ENCODE measurements at places on chromosomes 5 and 9.

DNA sequence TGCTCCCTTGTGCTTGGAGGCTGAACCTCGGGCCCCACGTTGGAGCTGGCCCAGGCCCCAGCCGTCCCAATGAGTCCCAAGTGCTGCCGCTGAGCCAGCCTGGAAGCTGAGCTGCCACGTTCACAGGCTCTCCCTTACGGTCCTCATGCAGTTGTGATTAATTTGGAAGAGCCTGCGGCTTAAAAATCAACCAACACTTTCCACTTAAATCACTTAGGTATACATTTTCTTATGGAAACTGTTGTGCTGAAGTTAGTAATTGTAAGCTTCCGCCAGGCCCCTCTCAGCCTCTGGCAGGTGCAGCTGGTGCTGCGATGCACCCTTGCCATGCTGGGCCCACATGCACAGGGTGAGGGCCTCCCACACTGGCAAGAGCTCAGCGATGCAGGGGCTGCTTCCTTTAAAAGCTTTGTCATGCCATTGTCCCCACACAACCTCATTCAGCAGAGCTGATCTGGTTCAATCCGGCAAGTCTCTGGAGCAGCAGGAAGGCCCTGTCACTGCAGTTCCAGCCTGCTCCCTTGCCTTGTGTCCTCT, 61.0 kb downstream of the IPPK start:
- no peak for DNase-seq

DNA sequence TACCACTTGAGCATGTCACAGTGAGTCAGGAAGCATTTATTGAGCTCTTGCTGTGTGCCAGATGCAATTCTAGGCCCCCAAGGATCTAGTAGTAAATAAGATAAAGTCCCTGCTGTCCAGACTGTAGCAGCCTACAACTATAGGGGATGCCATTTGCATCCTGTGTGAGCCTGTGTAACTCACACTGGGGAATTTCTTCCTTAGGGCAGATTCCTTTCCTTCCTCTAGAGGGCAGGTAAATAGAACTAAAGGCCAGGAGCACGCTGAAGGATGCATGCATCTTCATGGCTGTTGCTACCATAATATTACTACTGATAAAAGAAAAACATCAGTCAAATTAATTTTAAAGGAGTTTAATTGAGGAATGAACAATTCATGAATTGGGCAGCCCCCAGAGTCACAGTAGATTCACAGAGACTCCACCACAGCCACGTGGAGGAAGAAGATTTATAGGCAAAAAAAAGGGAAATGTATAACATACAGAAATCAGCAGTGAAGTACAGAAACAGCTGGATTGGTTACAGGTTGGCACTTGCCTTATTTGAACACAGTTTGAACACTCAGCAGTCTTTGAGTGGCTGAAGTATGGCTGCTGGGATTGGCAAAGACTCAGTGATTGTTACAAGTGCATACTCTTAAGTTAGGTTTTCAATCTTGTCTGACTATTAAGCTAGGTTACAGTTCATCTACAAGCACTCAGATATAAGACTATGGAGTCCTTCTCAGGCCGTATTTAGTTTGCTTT, 98.9 kb downstream of the ACTL7B start:
- no peak for DNase-seq

DNA sequence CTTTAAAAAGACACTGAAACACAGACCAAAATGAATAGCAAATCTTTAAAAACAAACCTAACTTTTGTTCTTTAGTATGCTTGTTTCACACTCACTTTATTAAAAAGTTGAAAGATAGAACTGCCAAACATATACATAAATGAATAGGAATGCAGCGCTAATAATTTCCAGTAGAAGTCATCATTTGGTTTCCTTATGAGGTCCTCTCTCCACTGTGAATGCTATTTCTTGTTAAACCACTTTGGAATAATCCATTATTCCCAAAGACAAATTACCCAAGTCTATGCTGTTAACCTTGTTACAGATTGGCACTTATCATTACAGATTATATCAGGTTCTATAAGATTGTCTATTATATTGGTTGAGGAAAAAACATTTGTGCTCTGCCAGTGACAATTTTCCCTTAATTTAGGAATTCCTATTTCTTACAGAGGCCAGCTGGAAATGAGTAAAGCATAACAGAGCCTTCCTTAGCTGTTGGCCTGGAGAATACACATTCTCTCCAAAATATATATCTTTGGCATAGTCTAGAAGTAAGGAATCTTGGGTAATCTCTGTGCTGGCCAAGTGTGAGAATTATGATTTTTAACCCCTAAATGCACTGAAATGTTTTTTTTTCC, 29.3 kb upstream of the MINAR2 start:
- no peak for DNase-seq

GRCh38 chr9:69204849-69205248, 30.8 kb downstream of the TJP2 start:
- DNase-seq: no peak

DNA sequence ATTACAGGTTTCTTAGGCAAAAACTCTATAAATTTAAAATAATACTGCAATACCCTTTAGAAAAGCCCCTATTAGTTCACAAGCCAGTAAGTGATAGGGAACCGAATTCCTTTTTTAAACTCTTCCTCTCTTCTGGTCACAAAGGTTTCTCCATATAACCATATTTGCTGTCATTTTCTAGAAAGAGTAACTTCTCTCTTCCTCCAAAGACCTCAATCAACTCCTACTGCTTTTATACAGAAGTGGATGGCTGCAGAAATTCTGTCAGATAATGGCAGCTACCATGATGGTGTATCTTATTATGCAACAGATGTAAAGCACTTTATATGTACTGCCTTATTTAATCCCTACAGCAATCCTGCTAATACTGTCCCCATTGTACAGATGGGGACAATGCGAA, 6.2 kb downstream of the TUT7 start:
- no peak for DNase-seq

DNA sequence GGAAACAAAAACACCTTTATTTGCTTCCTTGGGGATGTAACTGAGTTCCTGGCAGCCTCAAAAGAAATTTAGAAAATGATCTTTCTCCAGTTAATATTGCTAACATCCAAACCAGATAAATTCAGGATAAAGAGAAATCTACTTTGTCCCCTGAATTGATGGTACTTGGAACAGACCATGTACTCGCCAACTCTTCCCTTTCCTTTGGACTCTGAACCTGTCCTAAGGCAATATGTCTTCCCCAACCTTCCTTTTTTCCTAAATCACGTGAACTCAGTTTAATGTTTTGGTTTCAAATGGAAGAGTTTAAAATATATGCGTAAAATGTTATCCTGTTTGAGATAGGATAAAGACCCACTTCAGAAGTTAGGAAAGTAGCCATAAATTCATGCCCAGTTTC, 28.0 kb downstream of the ACO1 start:
- no peak for DNase-seq

DNA sequence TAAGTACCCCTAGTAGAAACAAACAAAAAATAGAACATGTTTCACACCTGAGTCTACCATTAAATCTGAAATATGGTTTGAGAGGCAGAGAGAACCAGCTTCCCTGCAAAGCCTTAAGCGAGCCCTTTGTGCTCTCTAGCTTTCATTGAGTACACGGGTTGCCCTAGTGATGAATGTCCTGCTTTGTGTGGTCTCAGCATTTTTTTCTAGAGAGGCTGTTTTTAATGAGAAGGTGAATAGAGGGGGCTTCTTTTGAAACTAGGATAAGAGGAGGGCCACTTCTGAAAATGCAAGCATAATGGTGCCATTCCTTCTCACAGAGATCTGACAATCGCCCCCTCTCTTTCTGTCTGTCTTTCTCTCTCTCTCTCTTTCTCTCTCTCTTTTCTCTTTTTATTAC, 131.3 kb downstream of the MACIR start:
- no peak for DNase-seq

All from activated CD4-positive, alpha-beta T cell treated with anti-CD3 and anti-CD28 coated beads, Interleukin-2, amount 10 ng/mL, durations not matched to agents 7 days and 5 days (primary cell).